ENCODE measurements at places on chromosomes 3 and 15.

DNA sequence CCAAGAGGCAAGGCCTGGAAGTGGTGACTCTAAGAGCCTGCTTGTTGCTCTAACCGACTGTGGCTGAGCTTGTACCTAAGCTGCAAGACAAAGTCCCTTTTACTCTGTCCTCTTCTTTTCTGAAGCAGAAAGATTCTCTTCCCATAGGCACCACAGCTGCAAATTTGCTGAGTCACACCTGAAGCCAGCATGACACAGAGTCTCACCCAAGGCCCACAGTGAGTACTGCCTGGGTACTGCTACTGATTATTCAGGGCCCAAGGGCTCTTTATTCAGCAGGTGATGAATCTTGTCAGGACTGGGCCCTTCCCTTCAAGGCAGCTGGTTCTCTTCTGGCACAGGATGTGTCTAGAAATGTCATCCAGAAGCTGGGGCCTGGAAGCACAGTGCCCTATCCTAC is 18.9 kb upstream of the TIGIT start:
- DNase-seq: no peak

GRCh38 chr15:101024073-101024695 is 105.0 kb downstream of the LRRK1 start:
- DNase-seq: no peak

GRCh38 chr15:72184165-72184811 is 13.3 kb downstream of the GRAMD2A start:
- DNase-seq: no peak

- DNase-seq: no peak
These were observed 104.0 kb downstream of the ABHD5 start for GRCh38 chr3:43794776-43795175.

DNA sequence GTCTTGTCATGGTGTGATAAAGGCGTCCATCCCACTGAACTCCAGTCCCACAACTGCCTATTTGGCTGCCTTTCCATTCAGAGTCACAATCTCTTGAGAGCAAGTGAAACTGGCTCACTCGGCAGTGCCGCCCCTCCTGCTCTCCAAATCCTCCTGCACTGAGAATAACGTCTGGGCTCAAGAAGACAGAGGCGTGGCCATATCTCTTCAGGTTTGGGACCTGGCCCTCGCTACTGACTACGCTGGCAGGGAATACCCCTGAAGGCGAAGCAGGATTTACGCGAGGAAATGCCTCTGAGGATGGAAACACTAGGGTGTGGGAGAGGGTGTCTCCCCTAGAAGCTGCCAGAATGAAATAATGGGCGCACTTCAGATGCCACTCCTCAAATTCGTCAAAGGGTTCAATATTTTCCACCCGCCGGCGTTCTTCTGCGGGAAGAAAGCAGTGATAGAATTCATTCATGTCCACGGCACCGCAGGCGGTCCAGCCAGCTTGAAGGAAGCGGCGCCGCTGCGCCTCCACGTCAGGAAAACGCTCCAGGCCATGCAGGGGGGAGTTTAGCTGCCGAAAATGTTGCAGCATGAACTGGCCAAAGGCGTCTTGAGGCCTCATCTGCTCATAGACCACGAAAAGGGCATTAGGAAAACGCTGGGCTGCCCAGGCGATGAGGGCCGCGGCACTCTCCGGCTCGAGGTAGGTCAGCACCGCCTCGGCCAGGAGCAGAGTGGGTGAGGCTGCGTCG is 985 bp downstream of the LCMT2 start:
- DNase-seq: no peak

DNA sequence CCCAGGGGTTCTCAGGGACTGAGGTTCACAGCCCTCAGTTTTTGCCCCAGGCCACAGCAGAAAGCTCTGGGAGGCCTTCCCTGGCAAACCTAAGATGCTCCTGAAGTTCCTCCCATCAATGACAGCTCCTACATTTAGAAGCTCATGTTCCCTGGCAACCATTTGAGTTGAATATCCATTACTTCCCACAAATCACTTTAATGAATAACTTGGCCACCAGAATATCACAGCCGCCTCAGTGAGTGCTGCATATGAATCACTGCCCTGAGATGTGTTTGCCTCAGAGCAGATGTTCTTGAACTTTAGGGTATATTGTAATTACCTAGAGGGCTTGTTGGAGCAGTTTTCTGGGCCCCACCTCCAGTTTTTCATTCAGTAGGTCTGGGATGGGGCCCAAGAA is 27.4 kb downstream of the SLCO2A1 start:
- no peak for DNase-seq

- no peak for DNase-seq
These were observed 16.4 kb upstream of the LDHAL6B start for GRCh38 chr15:59190291-59190690.

DNA sequence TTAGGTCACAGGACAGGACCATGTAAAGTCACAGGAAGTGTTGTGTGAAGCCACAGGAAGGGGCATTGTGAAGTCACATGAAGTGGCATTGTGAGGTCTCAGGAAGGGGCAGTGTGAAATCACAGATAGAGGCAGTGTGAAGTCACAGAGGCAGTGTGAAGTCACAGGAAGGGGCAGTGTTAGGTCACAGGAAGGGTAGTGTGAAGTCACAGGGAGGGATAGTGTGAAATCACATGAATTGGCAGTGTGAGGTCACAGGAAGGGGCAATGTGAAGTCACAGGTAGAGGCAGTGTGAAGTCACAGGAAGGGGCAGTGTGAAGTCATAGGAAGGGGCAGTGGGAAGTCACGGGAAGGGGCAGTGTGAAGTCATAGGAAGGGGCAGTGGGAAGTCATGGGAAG is 37.9 kb downstream of the GASK1A start:
- no peak for DNase-seq

GRCh38 chr3:52452570-52453221 is 1.1 kb downstream of the TNNC1 start:
- DNase-seq: no peak

GRCh38 chr15:51969728-51970127 is 1.9 kb downstream of the LEO1 start:
- DNase-seq: no peak

DNA sequence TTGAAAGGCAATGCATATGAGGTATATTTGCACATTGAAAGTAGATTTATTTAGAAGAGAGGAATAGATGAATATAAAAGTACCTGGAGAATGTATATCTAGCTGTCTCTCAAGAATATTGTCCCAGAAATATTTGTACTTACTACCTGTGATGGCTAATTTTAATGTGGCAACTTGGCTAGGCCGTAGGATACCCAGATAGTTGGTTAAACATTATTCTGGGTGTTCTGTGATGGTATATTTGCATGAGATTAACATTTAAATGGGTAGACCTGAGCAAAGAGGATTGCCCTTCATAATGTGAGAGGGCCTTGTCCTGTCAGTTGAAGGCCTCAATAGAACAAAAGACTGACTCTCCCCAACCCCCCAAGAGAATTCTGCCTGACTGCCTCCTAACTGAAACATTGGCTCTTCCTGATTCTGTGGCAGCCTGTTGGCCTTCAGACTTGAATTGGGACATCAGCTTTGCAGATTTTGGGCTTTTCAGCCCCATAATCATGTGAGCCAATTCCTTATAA is 69.4 kb upstream of the FILIP1L start:
- DNase-seq: no peak

DNA sequence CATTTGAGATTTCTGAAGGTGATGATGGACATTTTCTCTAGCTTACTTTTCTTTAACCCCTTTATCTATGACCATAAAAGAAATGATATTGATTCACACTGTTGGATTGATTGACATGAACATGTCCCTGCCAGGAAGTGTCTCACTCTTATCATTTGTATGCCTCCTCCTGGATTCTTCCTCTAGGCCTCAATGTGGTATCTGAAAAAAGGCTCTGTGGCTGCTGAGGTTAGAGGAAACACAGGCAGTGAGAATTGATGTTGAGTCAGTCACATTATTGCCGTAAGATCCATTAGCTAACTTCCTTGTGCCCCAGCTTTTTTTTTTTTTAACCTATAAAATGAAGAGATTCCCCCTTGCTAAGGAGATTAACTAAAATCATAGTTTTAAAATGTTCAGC is 8.0 kb upstream of the THRB start:
- DNase-seq: no peak

DNA sequence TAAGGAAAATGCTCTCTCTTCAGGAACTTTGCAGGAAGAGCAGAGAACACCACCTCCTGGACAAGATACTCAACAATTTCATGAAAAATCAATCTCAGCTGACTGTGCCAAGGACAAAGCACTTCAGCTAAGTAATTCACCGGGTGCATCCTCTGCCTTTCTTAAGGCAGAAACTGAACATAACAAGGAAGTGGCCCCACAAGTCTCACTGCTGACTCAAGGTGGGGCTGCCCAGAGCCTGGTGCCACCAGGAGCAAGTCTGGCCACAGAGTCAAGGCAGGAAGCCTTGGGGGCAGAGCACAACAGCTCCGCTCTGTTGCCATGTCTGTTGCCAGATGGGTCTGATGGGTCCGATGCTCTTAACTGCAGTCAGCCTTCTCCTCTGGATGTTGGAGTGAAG is 200.5 kb downstream of the AKAP13 start:
- no peak for DNase-seq

GRCh38 chr3:52283306-52283705 is 4.3 kb upstream of the GLYCTK start:
- DNase-seq: no peak

DNA sequence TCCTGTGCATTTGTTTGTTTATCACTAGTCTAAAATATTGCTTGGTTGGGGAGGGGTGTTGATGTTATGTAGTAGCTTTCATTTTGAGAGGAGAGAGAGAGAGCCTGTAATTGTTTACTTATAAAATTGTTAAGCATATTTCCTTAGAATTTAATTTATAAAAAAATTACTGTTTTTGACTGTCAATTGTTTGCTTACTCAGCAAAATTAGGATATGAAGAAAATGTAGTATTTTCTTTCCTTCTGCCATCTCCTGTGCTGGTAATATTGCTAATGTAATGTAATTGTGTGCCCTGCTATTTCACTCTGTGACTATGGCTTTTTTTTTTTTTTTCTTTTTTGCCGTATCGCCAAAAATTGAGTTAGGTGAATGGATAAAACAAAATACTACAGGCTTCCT is 3.5 kb downstream of the U2SURP start:
- DNase-seq: no peak

GRCh38 chr3:43260412-43260811 is 25.9 kb upstream of the SNRK start:
- no peak for DNase-seq

DNA sequence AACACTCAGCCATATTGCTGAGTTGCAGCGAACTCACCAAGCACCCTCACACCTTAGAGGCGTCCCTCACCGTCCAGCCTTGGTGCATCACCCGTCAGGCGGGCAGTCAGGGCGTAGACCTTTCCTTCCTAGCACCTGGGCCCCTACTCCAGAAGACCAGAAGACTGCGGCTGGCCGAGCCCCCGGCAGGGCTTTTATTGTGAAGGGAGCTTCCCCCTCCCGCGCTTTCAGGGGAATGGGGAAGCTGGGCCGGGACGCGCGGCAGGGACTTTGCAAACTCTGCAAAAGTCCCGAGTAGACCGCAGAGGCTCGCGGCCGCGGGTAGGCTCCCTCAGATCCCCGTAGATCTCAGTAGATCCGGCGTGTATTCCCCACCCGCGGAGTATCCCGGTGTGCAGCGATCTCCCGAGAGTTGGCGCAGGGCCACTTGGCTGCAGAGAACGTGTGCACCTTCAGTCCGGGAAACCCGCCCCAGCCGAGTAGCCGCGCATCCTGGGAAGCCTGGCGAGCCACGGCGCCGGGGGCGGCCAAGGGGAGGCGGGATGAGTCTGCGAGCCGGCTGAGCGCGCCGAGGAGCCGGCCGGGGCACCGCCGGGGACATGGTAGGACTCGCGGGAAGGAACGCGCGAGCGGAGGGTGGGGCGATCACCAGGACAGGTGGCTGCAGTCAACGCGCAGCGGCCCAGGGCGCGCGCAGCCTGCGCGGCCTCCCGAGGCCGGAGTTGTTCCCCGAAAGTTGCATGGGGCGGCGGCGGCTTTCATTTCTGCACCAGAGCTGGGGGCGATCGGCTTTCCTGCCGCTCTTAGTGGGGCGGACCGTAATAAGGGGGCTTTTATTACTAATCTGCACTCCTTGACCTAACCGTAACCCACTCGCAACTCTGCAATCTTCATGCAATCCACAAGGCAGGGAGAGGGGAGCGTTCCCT is at the start of gene GASK1A:
Gene GASK1A (plus strand): TSS at position 268 of the 929 bp plus-strand sequence. CDS start 332 bp downstream, at position 600.
- no peak for DNase-seq

DNA sequence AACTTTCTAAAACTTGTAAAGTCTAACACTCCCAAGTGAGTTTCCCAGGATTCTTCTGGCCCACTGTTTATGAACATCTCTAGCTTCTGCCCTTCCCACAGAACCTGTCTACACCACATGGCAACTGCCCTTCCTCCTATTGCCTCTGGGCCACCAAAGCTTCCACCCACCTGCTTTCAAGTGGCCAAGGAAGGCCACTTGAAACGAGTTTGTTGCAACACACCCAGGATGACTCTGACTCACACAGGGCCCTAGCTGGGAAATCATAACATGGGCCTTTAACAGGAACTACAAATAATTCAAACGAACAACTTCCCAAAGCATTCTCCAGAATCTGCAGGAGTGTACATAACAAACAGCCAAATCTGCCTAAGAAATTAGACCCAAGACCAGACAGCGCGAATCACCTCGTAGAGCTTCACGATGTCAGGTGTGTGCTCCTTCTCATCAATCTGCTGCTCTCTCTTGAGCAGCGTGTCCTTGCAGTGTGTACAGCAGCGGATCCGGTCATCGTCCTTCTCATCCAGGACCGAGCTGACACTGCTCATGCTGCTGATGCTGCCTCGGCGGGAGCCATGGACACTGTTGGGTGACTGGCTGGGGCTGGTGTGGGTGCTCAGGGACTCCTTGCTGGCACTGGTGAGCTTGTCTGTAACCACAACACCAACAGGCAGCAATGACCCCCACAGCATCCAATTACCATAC is 16.8 kb downstream of the RBSN start:
- no peak for DNase-seq

DNA sequence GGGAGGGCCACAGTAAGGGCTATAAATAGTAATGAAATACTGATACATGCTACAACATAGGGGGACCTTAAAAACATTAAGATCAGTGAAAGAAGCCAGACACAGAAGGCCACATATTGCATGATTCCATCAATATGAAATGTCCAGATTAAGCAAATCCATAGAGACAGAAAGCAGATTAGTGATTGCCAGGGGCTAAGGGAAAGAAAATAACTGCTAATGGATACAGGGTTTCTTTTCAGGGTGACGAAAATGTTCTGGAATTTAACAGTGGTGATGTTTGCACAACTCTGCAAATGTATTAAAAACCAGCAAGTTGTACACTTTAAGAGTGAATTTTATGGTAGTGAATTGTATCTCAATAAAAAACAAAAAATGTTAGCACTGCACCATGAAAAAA is 37.0 kb downstream of the PIK3R4 start:
- DNase-seq: no peak

DNA sequence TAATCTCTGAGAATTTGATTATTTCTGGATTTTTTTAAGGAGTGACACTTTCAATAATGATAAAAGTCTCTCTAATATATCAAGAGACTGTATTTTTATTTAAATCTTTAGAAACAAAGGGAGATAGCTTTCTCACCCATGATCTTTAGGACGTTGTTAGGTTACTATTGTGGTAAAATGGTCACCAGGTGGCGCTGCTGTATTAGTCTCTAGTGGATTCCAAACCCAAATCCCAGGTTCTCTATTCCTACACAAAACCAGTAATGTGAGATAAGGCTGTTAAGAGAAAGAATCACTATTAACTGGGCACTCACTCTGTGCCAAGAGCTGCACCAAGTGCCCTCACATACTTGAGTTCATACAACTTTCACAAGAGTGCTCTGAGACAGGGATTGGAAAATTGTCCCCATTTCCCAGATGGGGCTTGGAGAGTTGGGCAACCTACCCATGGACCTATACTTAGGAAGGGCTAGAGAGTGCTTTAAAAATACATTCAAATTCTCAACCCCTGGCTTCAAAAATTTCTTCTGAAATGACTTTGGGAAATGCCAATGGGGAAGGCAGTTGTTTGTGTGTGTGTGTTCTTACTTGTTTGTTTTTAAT is 593.4 kb upstream of the TGFBR2 start:
- no peak for DNase-seq

GRCh38 chr3:4306860-4307259 is 3.7 kb downstream of the SETMAR start:
- DNase-seq: no peak

Data from NCI-H1436 (cell line).